CD4-positive, alpha-beta T cell treated with Interleukin-15 for 1 hour (primary cell): ENCODE measurements at places on chromosomes 13 and 19.

DNA sequence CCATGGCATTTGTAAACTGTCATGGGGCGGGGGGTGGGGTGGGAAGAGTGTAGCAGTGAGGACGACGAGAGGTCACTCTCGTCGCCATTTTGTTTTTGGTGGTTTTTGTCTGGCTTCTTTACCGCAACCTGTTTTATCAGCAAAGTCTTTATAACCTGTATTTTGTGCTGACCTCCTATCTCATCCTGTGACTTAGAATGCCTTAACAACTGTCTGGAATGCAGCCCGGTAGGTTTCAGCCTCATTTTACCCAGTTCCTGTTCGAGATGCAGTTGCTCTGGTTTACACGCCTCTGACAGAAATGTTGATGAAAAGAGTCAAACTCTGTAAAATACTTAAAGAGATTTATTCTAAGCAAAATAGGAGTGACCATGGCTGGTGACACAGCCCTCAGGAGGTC, 852.0 kb downstream of the DACH1 start:
- no peak for DNase-seq

- no peak for DNase-seq
Measured at GRCh38 chr13:41136396-41137031, 3.9 kb upstream of the KBTBD6 start.

DNA sequence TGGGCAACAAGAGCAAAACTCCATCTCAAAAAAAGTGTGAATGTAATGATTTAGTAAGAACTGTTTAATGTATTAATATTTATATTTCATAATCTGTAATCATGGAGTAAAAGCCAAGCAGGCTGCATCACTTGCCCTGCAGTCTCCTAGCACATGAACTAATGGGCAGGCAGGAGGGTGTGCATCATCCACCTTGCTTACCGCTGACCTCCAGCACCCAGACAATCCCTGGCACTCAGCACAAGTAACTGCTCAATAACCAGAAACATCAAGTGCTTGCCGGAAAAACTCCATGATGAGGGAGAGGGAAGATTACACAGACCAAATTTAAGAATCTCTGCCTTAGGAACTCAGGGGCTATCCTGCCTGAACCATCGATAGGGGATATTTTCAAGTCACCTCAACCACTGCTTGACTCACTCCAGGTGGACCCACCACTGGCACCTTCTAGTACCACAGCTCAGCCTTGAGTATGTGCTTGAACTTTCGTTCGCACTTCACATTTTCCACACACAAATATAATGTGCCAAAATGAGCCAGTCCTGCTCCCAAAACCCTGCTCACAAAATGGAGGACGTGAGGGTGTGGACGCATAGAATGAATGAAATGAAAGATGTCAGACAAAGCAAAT, 18.6 kb downstream of the BRD4 start:
- no peak for DNase-seq

- no peak for DNase-seq
Measured at GRCh38 chr13:41418027-41418426, 39.3 kb upstream of the RGCC start.

GRCh38 chr19:2181633-2181997, 17.9 kb downstream of the DOT1L start:
- DNase-seq, result no peak

DNA sequence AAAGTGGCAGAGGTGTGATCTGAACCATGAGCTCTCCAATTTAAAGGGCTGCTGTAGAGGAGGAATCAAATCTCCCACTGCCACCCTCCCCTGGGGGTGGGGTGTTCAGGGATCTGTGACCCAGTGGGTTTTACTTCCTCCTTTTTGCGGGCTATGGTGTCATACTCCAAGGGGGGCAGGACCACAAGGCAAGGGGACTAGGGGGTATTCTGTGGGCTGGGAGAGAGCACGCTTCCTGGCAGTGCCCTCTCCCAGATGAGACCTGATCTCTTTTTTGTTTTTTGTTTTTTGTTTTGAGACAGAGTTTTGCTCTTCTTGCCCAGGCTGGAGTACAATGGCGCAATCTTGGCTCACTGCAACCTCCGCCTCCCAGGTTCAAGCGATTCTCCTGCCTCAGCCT, 10.3 kb downstream of the PLD3 start:
- peak; percentile 69 for DNase-seq

GRCh38 chr13:29125934-29126424, 305.8 kb downstream of the MTUS2 start:
- DNase-seq, result no peak

- DNase-seq, result no peak
Measured at GRCh38 chr13:36211567-36211966, 2.8 kb downstream of the SOHLH2 start.
